ENCODE measurements at places on chromosomes 2 and 18. TPM values are rescaled to one million over a fixed set of nuclear protein-coding genes. Genes with fewer than 3 reads are reported as not detected.

The COLEC12 gene
- total RNA-seq: not detected

The PRSS56 gene
- not detected for total RNA-seq

GRCh38 chr2:221818616-221819320, 246.7 kb upstream of the EPHA4 start:
- no peaks in the 10 kb centered on the region for H3K27me3 ChIP-seq
- no peak for DNase-seq
- no peak overlapping the region for H3K27ac ChIP-seq

GRCh38 chr2:86065512-86065911, 40.2 kb downstream of the POLR1A start:
- H3K4me3 ChIP-seq: no peak overlapping the region
- no peaks in the 10 kb centered on the region for H3K27me3 ChIP-seq
- peak overlapping the region; percentile 23 for H3K27ac ChIP-seq
- DNase-seq: no peak

- H3K4me3 ChIP-seq: no peak overlapping the region
- peak; percentile 53 for DNase-seq
- peaks cover 10% of the 10 kb centered on the region for H3K36me3 ChIP-seq
- H3K27ac ChIP-seq: peak overlapping the region; percentile 74
- peaks cover 42% of the 10 kb centered on the region for H3K4me1 ChIP-seq
These were observed 76.0 kb downstream of the CD28 start for GRCh38 chr2:203782262-203782976.

GRCh38 chr18:22422909-22423548, 5.3 kb upstream of the CTAGE1 start:
- H3K27ac ChIP-seq: no peak overlapping the region
- H3K27me3 ChIP-seq: no peaks in the 10 kb centered on the region
- no peaks in the 10 kb centered on the region for H3K4me1 ChIP-seq
- H3K4me3 ChIP-seq: no peak overlapping the region

- H3K27me3 ChIP-seq: no peaks in the 10 kb centered on the region
- no peak for DNase-seq
- no peaks in the 10 kb centered on the region for H3K36me3 ChIP-seq
- no peak overlapping the region for H3K4me3 ChIP-seq
- H3K4me1 ChIP-seq: no peaks in the 10 kb centered on the region
- no peak overlapping the region for H3K27ac ChIP-seq
These were observed 141.3 kb downstream of the FIGN start for GRCh38 chr2:163594497-163594896.

DNA sequence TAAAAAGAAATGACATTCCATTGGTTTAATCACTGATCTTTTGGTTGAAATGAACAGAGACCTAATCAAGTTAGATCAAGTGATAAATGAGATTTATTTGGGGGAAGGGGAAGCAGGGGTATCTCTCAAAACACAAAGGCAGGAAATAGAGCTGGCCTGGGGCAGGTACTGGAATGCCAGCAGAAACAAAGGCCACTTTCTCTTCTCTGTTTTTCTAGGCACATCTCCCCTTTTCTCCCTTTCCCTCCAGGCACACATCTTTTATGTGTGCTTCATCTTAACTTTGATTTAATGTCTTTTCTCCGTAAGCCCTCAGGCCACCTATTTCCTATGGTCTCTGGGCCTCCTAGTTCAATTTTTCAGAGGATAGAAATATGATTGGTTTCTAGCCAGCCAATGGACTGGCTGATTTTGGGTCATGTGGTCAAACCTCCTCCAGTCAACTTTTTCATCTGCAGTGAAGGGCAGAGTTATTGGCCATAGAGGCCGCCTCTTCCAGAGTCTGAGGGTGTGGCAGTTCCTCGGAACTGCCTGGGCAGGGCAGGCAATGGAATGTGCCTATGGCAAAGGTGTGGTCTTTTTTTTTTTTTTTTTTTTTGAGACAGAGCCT, 58.9 kb upstream of the FAM136A start:
- no peak overlapping the region for H3K4me3 ChIP-seq
- H3K36me3 ChIP-seq: no peaks in the 10 kb centered on the region
- H3K27ac ChIP-seq: no peak overlapping the region

GRCh38 chr2:218852911-218853667, 6.5 kb upstream of the WNT6 start:
- H3K36me3 ChIP-seq: no peaks in the 10 kb centered on the region
- peaks cover 7% of the 10 kb centered on the region for H3K4me1 ChIP-seq
- peak; percentile 31 for DNase-seq
- no peak overlapping the region for H3K27ac ChIP-seq
